ENCODE measurements at places on chromosomes 3 and 15.

- no peak for DNase-seq
Measured at GRCh38 chr3:48219543-48219942, 3.8 kb upstream of the CAMP start.

DNA sequence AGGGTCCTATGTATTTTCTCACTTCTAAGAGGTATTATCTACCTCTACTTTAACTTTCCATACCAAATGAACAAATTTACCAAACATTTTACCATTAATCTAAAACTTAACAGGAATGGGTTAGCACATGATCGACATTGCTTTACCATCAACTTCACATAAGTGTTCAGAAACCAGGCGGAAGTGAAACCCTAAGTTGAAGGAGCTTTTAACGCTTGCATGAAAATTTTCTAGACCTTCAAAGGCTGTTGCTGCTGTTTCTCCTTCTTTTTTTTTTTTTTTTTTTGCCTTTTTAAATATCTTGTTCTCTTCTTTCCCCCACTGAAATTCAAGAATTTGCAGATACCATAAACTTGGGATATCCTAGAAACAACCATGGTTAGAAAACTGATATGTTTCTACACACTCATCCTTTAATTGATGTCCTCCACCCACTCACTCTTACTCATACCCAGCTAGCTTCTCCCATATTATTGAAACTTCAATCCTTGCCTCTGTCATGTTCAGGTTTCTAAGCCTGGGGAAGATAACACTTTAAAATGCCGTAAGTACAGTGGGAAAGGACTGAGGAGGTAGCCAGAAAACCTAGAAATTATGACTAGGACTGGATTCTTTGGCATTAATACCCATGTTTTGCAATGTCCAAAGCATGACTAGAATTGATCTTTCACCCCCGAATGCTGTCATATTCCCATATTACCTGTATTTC is 24.7 kb downstream of the MYO5A start:
- no peak for DNase-seq

- no peak for DNase-seq
Measured at GRCh38 chr15:64763021-64763420, 12.4 kb downstream of the RBPMS2 start.

DNA sequence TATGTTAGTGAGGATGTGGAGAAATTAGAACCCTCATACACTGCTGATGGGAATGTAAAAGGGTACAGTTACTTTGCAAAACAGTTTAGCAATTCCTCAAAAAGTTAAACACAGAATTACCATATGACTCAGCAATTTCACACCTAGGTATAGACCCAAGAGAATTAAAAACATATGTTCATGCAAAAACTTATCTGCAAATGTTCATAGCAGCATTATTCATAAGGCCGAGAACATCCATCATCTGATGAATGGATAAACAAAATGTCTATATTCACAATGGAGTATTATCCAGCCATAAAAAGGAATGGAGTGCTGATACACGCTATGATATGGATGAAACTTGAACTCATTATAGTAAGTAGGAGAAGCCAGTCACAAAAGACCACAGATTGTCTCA is 10.3 kb downstream of the SEC13 start:
- no peak for DNase-seq

DNA sequence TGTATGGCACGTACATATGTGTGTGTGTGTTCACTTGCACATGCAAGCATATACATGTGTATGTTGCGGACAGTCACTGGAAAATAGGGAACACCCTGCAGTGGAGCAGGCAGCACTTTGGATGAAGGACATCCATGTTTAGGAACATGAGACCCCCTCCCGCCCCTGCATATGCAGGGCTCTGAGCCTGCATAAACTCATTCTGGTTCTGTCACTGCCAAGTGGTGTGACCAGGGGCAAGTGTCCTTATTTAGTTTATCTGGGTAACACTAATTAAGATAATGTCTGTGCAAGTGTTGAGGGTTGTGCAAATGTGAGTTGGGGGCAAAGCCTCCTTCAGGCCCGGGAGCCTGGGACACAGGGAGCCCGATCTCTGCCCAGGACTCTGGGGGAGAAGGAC is 105.7 kb downstream of the CORO2B start:
- peak; percentile 45 for DNase-seq

- no peak for DNase-seq
Measured at GRCh38 chr3:63202529-63202928, 75.6 kb upstream of the SYNPR start.

- no peak for DNase-seq
Measured at GRCh38 chr3:127274200-127274760, 13.6 kb downstream of the PRR20G start.

DNA sequence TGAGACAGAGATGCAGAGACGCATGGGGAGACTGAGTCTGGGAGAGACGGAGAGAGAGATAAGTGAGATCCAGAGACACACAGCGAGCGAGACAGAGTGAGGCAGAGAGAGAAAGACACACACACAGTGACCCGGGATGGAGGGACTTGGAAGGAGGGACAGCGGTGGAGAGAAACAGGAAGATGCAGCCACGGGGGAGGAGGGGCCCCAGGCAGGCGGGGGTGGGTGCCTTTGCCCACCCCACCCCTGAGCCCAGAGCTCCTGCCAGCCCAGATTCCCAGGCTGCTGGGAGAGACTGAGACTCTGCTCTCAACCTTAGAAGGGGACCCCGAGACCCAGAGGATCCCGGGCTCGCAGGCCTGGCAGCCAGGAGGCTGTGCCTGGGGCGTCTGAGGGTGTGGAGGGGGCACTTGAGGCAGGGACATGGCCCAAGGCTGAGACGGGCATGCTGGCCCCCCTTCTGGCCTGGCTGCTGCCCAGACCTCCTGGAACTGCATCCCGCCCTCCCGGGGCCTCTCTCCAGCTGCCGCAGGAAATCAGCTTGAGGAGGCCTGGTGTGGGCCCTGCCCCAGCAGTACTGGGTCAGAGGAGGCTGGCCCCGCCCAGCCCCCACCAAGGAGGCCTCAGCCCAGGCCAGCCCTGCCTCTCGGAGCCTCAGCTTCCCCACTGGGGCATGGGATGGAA is 18.1 kb downstream of the H1-8 start:
- DNase-seq, result peak; percentile 93

GRCh38 chr3:141659821-141660613 is 78.1 kb upstream of the RNF7 start:
- no peak for DNase-seq

DNA sequence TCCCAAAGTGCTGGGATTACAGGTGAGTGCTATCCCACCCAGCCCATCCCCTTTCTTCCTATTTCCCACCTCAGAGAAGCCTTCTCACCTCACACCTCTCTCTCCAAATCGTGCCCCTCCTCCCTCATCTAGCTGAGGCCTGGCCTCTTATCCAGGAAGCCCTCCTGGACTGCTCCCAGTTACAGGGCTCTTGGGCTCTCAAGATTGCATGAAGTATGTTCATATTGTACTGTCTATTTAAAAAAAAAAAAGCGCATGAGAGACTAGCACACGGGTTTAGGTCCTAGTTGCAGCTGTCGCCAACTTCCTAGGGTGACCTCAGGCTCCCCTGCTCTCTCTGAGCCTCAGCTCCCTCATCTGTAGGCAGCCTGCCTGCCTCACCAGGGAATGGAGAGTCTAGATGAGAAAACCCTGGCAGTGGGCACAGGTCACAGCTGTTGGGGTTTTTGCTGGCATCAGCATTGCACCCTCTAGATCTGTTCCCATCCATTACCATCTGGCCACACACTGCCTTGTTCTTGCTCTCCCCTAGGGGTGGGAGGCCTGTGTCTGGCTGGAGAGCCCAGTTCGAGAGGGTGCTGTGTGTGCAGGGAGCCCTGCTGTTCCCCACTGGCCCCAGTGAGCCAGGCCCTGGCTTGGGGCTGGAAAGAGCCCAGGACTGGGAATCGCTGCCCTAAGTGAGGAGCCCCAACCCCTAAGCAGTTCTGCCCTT is 24.2 kb upstream of the C15orf39 start:
- DNase-seq, result no peak

DNA sequence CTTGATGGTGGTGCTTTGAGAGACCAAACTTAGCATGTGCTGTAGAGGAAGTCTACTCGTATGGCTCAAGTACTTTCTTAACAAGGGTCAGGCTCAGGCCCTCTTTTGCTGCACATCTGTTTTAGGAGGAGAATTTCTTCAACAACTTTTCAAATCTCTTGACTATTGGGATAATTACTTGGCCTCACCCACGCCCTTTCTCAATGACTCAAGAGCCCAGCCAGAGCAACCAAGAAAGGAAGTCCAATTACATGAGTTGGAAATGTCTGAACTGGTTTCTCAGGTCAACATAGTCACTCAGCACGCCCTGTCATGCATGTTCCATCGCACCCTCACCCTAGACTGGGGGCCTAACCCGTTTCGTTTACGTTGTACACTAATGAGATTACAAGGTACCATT is 44.8 kb upstream of the UMPS start:
- DNase-seq, result no peak

GRCh38 chr3:134235577-134236076 is 15.0 kb downstream of the RYK start:
- DNase-seq, result no peak

GRCh38 chr3:13006216-13006990 is 66.8 kb downstream of the IQSEC1 start:
- DNase-seq, result no peak

DNA sequence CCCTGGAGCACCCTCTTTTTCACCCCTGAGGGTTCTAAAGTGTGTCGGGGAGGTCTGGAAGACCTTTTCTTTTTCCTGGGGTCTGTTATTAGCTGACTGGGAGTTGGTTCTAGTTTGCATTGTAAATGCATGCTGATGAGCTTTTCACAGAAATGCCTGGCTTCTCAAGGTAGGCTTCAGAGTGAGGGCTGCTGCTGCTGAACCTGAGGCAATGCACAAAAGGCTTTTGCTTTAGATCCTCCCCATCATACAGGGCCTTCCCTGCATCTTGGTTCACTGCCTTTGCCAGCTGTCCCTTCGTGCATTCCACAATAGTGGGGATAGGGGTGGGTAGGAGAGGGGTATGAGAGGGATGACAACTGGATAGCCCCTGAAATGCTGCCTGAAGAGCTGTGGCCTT is 46.6 kb downstream of the FAH start:
- DNase-seq, result peak; percentile 29

DNA sequence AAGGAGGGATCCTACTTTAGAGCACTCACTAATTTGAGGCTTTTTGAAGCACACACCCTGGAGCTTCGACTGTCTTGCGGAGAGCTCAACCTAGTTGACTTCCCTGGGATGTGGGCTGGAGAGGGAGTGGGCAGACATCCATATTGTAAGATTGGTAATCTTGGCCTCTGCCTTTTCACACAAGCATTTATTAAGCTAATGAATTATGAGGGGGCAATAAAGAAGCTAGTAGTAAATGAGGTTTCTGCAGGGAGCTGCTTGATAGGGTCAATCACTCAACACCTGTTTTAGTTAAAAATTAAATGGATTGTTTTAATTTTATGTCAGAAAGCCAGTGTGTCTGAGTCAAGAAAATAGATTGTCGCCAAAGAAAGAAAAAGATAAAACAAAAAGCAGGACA is 76.3 kb downstream of the PDZRN3 start:
- no peak for DNase-seq

- peak; percentile 76 for DNase-seq
Measured at GRCh38 chr3:150370122-150370602, 37.9 kb upstream of the TSC22D2 start.

DNA sequence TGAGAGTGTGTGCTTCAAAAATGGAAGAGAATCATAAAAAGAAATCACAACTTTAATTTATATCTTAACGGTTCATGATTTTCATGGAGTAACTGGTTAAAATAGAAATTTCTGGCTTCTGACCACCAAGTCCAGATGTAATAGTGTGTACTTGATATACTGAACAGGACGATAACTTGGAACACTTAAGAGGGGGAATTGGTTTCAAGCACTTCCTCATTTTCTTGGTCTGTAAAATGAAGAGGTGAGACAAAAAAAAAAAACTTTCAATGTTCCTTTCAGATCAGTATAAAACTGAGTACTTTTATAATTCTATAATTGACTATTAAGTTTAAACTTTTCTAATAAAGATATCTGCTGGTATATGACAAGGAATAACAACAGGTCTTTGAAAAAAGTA is 64.0 kb upstream of the TRA2B start:
- DNase-seq, result no peak

DNA sequence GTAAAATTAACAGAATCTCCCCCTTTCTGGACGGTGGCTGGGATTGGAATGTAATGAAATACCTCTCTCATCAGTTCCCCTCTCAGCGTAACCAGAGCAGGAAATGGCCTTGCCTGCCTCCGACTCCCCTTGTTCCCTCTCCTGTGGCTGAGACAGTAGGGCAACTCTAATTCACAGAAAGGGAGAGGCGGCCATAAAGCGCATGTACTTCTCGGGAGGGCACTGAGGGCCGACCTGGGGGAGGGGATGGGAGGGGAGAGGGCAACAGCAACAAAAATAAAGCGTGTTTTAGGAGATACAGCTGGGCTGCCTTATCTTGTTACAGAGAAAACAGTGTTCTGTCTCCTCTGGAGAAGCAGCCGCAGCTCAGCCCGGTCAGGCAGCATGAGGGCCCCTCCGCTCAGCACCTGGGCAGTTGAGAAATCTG is 783.3 kb upstream of the ARRDC4 start:
- DNase-seq, result no peak

- no peak for DNase-seq
Measured at GRCh38 chr3:52247409-52248164, 2.0 kb downstream of the PPM1M start.

GRCh38 chr3:132232231-132232792 is 84.9 kb upstream of the ACP3 start:
- no peak for DNase-seq

GRCh38 chr3:169280010-169280585 is 383.4 kb downstream of the MECOM start:
- DNase-seq, result no peak

DNA sequence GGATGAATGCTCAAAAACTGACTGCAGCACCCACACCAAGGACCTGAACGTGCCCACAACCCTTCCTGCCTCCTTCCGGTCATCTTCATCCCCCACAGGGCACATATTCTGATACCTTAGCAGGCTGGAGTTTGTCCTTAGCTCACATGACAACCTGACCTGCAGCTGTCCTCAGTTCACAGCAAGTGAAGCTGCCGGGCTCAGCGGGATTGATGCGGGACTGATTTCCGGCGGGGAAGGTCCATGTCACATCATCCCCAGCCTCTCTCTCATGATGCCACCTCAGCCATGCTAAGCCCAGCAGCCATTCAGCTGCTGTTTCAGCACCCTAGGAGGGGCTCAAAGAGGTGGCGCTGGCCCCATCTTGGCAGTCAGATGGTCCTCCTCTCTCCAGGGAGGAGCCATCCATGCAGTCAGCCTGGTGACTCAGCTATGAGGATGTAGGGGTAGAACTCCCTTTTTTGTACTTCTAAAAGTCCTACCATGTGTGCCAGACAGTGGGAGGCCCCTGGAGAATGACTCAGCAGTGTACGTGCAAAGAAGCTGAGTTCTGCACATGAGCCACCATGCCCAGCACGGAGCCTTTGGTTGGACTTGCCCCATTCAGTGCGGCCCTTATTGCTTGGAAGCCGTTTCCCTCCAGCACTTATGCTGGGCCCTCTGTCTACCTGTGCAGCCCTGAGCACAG is 9.5 kb downstream of the CA12 start:
- DNase-seq, result peak; percentile 81

DNA sequence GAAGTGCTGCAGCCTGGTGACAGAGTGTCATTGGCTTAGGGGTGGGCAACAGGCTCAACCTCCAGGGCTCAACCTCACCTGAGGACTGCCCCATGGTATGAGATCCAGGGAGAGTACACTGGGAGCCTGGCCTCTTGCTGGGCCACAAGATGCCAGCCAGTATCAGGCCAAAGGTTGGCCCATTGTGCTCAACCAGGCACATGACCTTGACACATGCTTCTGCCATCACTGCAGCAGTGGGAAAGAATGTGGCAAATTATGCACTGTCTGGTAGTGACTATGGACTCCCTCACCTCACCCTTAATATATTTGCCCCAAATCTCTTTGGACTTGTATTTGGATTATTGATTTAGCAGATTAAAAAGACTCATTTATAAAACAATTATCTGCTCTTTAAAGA is 233.9 kb upstream of the GOLGA6L4 start:
- DNase-seq, result no peak

GRCh38 chr3:126903521-126903920 is 79.4 kb upstream of the PLXNA1 start:
- no peak for DNase-seq

Measured in coronary artery (tissue), 2 donors.